RCC 7860 (cell line): ENCODE measurements at places on chromosomes 1 and 21.

DNA sequence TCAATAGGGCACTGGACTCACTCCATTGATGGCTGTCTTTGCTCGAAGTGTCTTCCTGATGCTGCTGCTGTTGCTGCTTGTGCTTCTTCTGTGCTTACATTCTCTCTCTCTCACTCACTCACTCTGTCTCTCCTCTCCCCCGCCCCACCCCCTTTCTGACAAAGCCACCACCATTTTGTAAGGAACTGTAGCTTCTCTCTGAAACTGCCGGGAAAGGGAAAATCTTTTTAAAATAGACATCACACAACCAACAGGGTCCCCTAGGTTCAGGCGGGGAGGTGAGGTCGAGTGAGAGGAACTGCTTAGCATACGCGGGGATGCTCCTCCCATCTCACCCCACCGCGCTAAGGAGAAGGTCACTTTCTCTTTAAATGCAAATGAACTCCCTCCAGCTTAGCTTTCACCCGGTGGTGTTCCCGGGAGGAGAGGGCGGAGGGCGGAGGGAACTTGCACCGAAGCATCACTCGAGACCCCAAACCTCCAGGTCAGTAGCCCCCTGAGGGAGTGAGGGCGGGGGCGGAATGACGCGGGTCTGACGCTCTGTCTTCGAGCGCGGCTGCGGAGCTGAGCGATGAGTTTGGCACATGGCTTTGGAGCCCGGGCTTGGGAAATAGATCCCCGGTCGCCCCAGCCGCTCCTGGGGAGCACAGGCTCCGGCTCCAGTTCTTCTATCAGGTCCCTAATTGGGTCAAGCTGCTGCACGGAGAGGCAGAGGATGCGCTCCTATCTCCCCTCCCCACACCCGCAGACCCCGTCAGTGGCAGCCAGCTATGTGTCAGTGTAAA, at the start of gene CCDC28B:
Gene CCDC28B (plus strand): TSS at position 370 of the 785 bp plus-strand sequence. CDS start 1,341 bp downstream, outside the sequence.
- no peak for DNase-seq

- DNase-seq: no peak
Measured at GRCh38 chr1:171635661-171636060, 13.6 kb downstream of the MYOCOS start.

DNA sequence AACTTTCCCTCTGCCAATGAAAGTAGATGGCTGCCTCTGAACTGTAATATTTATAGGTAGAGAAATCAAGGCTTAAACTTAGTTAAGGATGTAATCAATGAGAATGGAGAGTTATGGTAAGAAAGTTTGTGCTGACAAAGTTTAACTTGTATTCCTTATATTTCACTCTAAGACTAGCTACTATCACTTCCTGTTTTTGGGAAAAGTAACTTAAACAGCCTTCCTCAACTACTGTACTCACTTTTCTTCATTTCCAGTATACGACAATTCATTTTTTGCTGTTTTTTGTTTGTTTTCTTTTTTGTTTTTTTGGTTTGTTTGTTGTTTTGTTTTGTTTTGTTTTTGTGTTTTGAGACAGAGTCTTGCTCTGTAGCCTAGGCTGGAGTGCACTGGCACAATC, 3.7 kb downstream of the RGS18 start:
- no peak for DNase-seq

DNA sequence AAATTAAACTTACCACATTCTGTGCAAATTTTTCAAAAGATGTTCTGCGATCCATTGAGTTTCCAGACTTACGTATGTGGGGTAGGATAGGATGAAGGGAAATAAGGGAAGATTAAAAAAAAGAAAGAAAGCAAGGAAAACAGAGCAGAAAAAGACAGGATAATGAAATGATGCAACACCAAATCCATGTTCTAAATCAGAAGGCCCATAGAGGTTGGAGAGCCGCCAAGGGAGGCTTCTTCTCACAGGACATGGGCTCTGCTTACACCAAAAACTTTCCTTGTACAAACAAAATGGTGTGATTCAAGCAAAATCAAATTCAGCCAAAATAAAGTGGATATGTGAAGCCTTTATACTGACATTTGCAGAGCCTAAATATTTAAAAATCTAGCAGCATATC, 189.5 kb upstream of the GREM2 start:
- DNase-seq: no peak

DNA sequence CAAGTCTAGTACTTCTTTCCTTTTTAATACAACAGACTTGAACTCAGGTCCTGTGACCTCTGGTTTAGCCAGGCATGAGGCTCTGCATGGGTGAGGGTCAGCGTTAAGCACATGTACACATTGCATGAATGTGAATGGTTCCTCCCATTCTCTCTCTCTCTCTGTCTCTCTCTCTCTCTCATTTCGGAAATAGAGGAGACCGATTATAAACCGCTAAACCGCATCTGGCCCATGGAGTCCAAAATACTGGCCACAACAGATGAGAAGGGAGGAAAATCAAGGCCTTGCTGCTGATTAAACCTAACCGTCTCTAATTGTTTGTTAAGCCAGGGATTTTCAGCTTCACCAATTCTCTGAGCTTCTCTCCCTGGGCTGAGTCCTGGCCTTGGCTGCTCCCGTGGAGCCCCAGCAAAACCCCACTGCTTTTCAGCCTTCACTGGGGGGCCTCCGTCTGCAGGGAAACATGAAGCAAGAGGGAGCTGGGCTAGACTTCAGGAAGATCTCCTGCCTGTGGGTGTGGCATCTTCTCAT, 6.6 kb downstream of the RSPO1 start:
- no peak for DNase-seq
